Cortex of kidney (tissue), 1 donor: ENCODE measurements at places on chromosomes 7 and 10.

DNA sequence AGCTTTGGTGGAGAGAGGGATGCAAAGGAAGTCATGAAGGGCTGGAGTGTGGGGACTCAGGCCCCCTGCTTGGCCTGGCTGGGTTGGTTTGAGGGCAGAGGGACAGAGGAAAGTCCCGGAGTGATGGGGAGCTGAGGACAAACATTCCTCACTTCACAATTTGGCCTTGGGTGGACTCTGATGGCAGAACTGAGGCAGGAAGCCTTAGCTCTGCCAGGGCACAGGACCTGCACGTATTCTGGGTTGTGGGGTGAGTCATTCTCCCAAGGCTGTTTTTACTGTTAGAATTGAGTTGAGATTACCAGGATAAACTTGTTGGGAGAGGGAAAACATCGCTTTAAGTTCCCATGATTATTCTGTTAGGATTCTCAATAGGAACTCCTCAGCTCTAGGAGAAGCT is 2.6 kb downstream of the GOLGA7B start:
- no peak for DNase-seq

- no peak for DNase-seq
Measured at GRCh38 chr7:42727451-42727850, 184.4 kb downstream of the C7orf25 start.

DNA sequence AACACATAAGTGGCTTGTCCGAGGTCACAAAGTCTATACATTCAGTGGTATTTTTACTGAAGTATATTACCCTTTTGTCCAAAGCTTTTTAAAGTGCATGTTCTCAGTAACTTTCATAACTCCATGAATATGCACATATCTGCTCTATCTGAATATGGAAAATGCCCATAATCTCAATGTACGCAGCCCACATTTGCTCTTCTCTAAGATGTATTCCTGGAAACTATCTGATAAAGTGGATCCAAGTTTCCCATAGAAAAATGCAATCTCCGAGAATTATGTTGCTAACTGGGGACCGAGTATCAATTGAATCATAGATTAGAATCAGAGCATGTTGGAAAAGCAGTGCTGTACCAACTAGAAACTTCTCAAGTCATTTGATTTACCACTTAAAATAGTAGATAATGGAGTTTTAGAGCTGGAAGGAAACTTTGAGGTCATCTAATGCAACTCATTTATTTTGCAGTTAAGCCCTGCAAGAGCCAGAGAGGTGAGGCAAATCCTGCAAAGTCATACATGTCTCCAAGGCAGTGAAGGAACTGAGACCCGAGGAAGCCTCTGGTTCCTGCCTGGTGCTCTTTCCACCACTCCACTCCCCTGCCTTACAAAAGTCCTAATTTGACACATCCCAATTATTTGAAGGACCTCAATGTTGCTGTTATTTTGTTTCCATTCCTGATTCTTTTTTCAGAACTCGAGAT is 69.4 kb downstream of the CYCS start:
- DNase-seq, result no peak

DNA sequence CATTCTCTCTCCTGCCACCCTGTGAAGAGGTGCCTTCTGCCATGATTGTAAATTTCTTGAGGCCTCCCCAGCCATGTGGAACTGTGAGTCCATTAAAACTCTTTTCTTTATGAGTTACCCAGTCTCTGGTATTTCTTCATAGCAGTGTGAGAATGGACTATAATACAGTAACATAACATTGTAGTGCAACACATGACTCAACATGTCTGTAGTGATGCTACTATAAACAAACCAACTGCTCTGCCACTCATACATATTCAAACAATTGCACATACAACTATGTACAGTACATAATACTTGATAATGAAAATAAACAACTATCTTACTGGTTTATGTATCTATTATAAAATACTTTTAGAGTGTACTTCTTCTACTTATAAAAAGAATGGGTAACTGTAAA is 7.1 kb downstream of the ATOH7 start:
- no peak for DNase-seq

- no peak for DNase-seq
Measured at GRCh38 chr10:119113751-119114732, 10.1 kb downstream of the DENND10 start.

- DNase-seq, result no peak
Measured at GRCh38 chr7:22653951-22654350, 73.0 kb upstream of the IL6 start.

DNA sequence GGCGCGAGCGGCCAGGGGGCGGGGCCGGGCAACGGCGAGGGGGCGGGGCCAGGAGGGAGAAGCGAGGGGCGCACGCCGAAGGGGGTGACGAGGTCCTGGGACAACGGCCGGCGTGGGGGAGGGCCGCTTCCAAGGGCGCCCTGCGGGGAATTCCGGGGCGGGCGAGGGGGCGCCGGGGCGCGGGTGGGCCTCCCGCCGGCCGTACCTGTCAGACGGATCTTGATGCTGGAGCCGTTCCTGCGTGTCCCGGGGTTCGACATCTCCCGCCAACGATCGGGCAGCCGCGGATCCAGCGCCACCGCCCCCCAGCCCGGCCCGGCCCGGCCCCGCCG is 421 bp downstream of the SMURF1 start:
- DNase-seq, result no peak

DNA sequence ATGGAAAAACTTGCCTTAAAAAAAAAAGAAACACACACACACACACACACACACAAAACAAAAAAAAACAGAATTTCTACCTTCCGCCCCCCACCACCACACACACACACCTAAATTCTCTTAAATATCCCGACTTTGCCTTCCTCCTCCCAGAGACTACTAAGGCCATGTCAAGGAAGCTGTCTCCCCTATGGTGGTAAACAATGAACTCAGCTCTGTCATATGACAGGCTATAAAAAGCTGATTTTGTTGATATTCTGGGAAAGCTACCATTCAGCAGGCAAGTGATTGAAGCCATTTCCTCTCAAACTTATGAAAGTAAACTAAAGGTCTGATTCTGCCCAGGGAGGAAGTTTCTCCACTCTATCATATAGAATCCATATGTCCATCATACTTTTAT is 471.0 kb downstream of the GFRA1 start:
- no peak for DNase-seq

DNA sequence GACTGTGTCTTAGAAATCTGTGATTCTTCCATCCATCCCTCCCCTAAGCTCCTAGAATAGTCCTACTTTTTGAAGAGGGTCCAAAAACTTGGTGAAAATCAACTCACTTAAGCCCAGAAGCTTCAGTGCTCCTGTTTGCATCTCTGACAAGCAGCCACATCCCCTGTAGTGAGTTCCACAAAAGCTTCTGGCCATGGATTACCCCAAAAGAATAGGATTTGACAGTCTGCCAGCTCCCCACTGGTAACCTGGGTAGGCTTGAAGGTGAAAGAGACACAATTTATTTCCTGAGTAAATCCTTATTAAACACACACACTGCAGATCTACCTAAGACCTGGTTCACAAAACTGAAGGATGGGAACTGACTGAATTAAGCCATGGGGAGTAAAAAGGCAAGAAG is 46.5 kb downstream of the LGI1 start:
- no peak for DNase-seq

- DNase-seq, result no peak
Measured at GRCh38 chr7:29086545-29086944, 59.8 kb downstream of the CPVL start.

- DNase-seq, result no peak
Measured at GRCh38 chr10:11875494-11876281, 52.5 kb downstream of the PROSER2 start.

DNA sequence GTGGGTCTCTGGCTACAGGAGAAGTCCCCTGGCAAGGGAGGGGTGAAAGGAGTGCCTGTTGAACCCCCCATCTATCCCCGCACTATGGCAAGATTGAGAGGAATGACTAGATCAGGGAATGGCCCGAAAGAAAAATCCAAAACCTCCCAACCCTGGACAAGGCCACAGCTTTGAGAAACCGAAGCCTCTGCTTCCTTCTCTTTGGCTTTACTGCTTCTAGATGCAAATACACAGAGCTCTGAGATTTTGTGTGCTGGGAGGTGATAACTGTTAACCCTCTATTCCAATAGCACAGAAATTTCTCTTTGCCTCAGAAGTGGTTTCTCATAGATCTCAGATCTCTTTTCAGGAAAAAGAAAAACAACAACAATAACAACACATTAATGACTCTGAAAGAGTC is 15.0 kb downstream of the CAV1 start:
- DNase-seq, result no peak

GRCh38 chr7:157513162-157513621 is 176.4 kb downstream of the DNAJB6 start:
- DNase-seq, result no peak

GRCh38 chr7:66556177-66556548 is 72.5 kb upstream of the KCTD7 start:
- DNase-seq, result no peak

GRCh38 chr10:26341701-26342100 is 96.4 kb upstream of the APBB1IP start:
- no peak for DNase-seq

DNA sequence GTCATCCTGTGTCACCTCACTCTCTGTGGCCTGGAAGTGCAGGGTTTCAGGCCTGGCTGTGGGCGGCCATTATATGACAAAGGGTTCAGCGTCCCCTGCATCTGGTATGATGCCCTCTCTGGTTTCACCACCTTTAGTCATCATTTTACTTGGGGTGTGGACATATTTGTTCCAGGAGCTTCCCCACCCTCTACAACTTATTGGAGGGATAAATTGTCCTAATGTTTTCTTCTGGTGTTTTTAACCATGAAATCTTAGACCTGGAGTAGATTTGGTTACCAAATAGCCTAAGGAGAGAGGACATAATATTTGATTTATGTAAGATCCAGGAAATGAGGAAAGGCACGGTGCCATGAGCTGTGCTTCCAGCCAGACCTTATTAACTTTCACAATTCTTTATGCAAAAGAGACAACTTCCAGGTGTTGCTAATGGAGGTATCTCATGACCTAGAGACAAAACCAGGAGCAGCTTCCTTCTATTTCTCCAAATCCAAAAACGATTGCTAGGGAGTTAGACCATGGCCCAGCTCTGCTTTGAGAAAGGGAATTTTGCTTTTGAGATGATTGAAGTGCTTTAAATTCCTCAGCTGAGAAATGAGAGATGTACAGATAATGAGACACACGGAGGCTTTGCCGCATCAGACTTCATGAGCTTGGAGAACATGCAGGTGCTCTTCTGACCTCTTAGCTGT is 20.9 kb downstream of the WBP1L start:
- DNase-seq, result no peak

GRCh38 chr7:155885167-155886155 is 73.2 kb upstream of the SHH start:
- no peak for DNase-seq

- DNase-seq, result no peak
Measured at GRCh38 chr7:90413185-90413528, 9.9 kb downstream of the CLDN12 start.

- no peak for DNase-seq
Measured at GRCh38 chr7:45257284-45257683, 99.7 kb downstream of the RAMP3 start.

DNA sequence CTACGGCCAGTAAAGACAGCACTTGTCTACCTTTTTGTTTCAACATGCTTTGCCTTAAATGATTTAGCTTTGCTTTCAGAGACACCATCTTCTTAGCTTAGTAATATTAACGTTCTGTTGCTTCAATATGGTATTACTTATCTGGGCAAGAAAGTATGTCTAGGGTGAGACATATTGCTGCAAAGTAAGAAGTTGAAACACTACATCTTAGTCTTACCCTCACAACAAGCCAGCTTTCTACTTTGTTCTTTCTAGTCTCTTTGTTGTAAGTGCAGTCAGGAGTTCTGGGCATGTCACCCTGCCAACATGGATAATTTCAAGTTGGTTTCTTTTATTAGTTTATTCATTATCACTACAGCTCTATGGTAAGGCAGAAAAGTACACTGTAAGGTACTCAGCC is 122.7 kb upstream of the DNAJB12 start:
- DNase-seq, result no peak

DNA sequence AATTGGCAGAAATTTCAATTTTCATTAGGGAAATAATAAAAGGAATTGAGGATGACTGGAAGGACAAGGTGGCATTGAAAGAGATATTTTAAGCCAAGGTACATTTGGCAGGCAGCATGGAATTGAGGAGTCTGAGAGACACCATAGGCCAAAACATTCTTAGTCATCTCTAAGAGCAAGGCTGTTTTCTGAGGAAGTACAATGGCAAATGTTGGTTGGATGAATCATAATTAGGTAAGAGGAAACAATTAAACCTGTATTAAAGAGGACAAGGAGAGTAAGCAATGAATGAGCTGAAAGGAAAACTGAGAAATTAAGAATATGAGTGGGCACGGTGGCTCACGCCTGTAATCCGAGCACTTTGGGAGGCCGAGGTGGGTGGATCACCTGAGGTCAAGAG is 86.3 kb downstream of the MRPL32 start:
- DNase-seq, result no peak

GRCh38 chr7:25025218-25025671 is 45.3 kb upstream of the OSBPL3 start:
- no peak for DNase-seq

DNA sequence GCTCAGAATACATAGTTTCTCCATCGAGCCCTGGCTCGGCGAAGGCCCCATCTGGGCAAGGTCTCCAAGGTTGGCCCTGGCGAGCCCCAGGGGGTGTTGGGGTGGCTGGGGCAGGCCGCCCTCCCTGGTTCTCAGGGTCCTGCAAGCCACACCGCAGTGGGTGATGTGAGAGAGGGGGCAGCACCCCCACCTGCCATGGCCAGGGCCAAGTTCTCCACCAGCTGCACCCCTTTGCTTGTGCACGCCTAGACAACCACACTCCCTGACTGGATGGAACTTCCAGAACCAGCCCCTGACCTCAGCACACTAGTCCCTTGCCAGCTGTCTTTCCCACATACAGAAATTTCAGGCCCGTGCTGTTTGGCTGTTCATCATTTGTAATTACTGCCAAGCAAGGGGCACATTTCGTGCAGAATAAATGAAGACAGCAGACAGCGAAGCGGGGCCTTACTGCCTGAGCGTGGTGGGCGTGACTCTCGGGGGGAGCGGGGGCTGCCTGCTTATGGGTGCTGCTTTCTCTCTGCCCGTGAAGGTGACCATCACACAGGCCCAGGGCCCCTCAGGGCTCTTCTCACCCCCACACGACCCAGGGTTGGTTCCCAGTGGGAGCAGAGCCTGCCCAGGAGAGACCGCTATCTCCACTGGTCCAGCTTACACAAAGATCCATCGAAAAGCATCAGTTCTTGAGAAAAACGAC is 85.9 kb downstream of the ADARB2 start:
- DNase-seq, result no peak

- DNase-seq, result no peak
Measured at GRCh38 chr10:44154956-44155355, 229.9 kb downstream of the CXCL12 start.

DNA sequence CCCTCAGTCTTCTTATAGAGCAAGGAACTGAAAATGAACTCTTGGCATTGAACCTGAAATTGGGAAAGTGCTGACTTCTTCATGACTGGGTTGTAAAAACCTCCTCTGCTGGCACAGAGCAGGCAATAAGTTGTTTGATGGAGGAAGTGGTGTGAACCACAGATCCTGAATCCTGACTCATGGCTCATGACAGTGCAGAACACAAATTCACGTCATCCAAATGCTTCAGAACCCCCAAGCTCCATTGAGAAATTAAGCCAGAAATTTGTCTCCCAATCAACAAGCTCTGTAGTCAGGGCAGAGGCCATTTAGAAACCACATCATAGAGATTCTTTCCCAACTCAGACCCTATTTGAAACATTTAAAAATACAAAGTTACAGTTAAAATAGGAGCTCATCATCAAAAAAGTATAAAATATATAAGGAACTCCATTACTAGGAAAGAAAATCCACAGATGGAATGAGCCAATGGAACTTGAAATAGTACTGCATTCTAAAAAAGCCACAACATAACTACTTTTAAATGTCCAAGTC is 10.3 kb upstream of the STK17A start:
- DNase-seq, result no peak

GRCh38 chr7:155602156-155602555 is 42.3 kb upstream of the RBM33 start:
- no peak for DNase-seq
